ENCODE measurements at places on chromosomes 2 and 18.
A peak's percentile ranks its signal among the peaks of the same experiment; 100 is the strongest.

- peak; percentile 64 for DNase-seq
Observed at GRCh38 chr2:55010149-55010591, 40.1 kb downstream of the RTN4 start.

DNA sequence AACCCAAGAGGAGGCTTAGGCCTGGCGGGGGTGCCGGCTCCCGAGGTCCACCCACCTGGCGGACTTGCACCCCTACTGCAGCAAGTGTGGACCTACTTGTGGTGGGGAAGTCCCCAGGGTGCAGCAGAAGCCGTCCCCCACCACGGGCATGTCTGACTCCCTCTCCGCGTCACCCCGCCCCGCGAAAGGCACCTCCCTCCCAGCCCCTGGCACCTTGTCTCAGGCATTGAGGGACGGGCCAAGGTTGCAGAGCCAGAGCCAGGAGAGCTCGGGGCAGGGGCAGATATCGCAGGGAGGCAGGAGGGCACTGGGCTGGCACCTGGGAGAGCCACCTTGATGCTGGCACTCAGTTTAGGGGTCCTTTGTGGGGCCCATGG, 19.0 kb downstream of the CROCC2 start:
- no peak for DNase-seq

DNA sequence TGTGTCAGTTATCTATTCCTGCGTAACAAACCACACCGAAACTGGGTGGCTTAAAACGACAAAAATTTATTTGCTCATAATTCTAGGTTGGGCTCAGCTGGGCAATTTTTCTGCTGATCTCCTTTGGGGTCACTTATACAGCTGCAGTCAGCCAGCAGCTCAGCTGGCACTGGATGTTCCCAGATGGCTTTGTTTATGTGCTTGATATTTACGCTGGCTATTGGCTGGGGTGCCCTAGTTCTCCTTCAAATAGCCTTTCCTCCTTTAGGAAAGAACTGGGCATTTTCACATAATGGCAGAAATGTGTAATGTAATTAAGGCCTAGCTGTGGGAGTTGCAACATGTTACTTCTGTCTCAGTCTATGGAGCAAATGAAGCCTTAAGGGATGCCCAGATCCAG, 142.2 kb downstream of the B3GNT2 start:
- no peak for DNase-seq

- no peak for DNase-seq
Observed at GRCh38 chr2:216475767-216476166, 22.9 kb upstream of the RPL37A start.

DNA sequence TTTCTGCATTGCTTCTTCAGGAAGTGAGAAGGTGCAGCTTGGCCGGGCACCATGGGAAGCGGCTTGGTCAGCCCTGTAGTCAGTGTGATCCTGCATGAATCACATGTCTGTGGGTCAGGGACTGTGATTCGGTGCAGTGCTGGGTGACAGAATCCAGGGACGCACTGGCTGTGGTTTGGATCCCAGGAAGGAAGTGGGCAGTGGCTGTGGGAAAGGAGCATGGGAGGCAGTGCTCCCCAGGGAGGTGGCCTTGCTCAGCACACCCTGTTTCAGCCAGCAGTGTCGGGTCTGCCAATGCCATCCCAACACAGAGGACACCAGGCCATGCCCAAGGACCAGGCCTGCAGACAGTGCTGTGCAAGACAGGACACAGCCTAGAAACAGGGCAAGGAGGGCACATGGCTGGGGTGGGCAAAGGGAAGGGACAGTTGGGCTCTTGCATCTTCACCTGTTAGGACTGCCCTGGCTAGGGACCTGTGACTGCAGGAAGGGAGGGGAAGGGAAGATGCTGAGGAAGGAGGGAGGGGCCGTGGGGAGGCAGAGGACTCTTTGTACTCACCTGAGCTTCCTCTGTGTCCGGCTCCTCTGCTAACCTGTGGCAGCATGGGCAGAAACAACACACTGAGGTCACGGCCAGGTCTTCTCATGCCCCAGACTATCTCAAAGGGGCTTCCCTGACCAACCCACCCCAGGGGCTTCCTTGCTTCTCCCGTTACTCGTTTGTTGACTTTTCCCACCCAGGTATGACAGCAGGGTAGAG, 37.2 kb upstream of the DNMT3A start:
- DNase-seq: no peak

DNA sequence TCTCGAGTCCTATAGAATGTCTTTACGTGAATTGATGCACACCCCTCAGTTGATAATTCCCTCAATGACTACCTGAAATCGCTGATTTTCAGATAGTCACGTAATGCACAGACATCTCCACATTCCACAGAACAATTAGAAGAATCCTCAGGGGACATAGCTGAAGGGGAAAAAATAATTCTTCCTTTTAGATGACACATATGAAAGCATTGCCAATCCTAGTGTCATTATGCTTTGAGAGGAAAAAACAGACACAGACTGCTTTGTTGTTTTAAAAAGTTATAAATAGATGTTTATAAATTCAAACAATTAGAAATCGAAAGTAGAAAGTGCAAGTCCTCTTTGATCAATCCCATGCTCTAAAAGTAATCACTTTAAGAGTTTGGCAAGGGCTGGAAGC, 100.6 kb upstream of the FN1 start:
- no peak for DNase-seq

- DNase-seq: peak; percentile 69
Observed at GRCh38 chr2:203869223-203870042, 1.9 kb downstream of the CTLA4 start.

DNA sequence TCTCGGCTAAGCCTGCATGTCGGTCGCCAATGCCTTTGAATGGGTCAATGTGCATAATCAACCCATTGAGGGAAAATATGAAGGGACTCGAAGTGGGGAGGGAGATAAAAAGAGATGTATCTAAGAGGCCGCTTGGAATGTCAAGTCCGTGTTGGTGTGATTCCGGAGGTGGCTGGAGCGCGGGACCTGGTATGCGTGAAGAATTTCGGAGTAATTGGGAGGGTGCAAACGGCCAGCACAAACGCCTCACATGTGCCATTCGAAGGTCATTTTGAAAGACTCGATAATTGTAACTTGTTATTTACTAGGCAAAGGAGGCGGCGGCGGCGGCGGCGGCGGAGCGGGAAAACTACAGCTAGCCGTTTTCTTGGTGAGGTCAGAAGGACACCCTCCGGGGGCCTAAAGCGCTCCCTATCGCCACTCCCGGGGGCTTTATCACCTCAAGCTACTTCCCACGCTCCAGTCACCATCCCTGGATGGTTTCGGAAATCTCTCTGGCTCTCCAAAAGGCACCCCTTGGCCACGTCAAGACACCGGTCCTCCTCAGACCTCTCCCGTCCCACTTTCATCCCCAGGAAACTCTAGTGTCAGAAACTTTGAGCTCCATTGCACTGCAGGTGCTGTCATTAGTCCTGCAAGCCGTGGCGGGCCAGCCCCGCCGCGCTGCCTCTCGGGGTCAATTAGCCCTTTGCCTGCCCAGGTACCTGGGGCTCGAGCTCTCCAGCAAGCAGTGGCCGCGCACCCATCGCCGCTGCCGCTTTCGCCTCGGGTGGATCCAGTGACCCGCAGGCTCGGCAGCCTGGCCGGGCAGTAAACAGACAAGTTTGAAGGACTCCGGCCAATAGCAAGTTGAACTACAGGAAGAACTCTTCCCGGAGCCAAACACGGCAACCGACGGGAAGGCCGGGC, 1.5 kb downstream of the ERBB4 start:
- no peak for DNase-seq

GRCh38 chr2:105798595-105798994, 53.9 kb downstream of the NCK2 start:
- DNase-seq: peak; percentile 71

DNA sequence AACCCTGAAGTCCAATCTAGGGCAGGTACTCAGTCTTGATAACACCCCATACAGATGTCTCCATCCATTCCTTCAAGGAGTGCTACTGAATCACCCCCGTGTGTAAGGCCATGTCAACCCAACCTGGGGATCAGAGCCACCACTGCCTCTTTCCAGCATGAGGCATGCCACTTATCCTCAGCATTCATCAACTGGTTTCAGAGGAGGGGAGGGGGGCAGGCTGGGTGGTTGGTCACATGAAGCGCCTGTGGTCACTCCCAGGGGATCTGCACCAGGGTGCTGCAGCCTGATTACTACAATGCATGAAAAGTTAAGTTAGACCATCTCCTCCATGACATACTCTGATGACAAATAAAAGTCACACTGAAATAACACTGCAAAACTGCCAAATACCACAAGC, 65.0 kb downstream of the UXS1 start:
- DNase-seq: no peak

DNA sequence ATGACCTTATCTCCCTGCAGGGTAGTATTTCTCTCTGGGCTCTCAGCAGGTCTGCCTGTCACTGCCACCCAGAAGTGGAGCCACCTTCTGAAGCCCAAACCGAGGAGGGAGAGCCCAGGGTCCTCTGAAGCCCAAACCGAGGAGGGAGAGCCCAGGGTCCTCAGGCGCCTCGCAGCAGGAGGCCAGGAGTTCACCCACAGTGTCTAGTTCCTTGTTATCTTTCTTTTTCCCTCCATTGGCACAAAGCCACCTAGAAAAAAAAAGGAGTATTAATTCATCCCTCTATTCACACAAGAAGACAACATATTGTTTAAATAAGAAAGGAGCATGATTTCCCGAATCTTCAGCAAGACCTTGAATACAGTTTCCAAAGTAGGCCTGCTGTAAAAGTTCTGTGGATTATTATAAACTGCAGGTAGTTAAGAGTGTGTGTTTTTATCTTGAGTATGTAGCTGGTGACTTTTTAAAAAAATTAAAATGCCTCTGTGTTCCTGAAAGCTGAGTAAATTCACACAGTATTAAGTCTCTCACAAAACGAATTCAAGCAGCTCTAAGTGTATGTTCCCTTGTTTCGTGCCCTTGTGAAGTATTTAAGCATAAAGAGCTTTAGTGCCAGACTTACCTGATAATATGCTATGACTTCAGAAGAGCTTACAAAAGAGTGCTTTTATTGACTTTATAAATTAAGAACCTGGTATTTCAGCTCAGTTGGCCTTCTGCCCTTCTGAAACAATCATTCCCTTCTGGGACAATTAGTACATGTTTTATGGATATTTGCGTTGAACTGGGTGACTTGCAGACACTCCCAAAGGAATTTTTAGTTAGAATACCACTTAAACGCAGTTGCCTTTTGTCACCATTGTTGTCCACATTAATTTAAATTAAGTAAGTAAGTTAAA, 11.7 kb upstream of the GRHL1 start:
- no peak for DNase-seq

GRCh38 chr2:179020156-179020750, 29.7 kb downstream of the CCDC141 start:
- peak; percentile 20 for DNase-seq

GRCh38 chr18:62187543-62188510, 772 bp downstream of the RELCH start:
- DNase-seq: peak; percentile 8

DNA sequence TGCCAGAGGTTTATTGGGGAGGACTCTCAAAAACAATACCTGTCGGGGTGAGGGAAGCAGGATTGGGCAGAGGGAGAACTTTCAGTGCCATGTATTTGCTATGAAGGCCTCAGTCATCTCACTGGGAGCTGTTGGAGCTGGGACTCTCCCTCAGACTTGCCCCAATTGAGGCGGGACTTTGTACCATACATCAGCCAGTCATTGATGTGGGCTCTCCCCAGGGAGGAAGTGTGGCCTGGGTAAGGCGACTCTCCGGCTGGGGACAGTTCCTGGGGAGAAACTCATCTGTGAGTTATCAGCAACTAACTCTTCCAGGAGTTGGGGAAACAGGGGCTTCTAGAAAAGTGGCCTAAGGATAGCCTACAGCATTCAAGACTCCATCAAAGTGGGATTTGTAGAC, 66.5 kb downstream of the FTCDNL1 start:
- no peak for DNase-seq

- DNase-seq: no peak
Observed at GRCh38 chr2:20584399-20585358, 66.2 kb downstream of the HS1BP3 start.

GRCh38 chr2:22855761-22856184, 529.2 kb upstream of the KLHL29 start:
- DNase-seq: no peak

DNA sequence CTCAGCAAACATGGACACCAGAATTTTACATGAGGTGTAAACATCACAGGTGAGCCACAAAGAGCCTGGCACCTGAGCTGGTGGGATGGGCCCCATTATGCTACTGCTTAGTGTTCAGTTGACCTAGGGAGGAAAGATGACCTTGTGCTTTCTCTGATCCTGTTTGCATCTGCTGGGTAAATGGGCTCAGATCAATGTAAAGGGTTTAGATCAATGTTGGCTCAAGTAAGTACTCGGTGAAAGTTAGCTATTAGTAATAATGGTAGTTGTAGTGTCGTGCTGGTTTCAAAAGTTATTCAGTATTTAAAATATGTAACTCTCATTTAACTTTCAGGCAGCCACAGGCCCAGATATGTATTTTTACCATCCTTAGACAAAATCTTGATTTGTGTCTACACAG, 19.8 kb downstream of the ABHD3 start:
- DNase-seq: no peak

- DNase-seq: peak; percentile 50
Observed at GRCh38 chr2:239288951-239289511, 111.8 kb downstream of the HDAC4 start.

DNA sequence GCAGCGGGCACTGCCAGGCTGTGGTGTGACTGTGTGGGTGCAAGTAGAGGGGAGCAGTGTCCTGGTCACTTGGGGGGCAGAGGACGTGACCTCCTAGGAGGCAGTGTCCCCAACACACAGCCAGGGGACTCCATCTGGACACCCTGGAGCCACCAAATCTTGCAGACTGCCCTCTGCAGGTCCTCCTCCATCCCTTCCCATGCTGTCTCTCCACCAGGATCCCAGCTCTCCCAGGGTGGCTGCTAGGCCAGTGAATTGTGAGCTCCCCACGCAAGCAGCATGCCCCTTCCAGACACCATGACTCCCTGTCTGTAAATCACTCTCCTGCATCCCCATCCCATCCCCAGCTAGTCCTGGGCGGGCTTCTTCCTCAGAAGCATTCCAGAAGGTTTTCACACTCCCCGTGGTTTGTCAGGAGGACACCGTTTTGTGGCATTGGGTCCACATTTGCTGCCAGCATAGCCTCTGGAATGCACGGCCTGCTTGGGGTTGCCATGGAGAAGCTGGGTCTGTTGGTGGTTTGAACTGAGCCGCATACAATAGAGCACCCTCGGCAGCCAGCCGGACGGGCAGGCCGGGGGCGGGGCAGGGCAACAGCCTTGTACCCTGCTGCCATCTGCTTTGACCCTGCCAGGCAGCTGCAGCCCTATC, 210.7 kb downstream of the KLHL29 start:
- DNase-seq: no peak

Measured in CD4-positive, alpha-beta T cell treated with Interleukin-12 subunit alpha and Interleukin-12 subunit beta, for 1 hour (primary cell).